ENCODE measurements at places on chromosomes 2 and 18.

DNA sequence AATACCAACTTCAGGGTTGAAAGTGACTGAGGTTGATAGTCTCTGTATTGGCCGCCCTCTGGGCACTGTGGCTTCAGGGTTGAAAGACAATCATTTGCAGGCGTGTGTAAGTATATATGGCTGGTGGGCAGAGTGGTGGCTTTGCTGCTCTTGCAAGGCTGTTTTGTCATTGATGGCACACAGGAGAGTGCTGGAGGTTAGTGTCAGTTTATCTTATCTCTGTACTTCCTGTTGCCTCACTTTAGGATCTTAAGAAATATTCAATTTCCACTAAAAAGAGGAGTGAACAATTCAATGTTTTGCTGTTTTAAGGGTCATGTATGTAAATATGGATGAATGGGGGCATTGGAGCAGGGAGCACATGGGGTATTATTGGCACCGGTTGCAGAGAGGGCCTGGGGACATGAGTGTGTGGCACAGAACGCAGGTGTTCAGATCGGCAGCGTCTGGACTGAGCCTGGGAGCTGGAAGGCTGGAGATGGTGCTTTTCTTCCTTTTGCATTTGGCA, 51.5 kb downstream of the NCK2 start:
- peak; percentile 50 for DNase-seq

GRCh38 chr2:223247136-223247535, 195.1 kb downstream of the KCNE4 start:
- DNase-seq, result no peak

DNA sequence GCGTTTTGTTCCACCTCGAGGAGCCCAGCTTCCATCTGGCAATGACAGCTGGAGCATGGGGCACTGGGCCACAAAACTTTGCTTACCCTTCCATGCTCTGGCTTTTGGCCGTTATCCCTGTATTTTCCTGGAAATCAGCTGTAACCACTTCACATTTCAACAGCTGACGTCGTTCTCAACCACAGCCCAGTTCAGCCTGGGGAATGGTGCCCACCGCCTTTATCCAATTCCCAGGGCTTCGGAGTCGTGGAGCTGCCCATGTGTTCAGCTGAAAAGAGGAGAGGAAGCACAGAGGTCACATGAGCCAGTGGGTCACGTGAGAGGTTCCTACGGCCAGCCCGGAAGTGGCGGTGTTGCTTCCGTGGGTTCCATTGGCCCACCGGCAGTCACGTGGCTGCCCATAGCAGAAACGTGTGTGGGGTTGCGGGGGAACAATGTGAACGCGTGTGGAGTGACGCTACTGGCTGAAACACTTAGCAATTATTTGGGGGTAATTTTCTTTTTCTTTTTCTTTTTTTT, 16.7 kb upstream of the EDAR start:
- no peak for DNase-seq

- DNase-seq, result no peak
Observed at GRCh38 chr2:44582363-44583008, 220.7 kb downstream of the CAMKMT start.

DNA sequence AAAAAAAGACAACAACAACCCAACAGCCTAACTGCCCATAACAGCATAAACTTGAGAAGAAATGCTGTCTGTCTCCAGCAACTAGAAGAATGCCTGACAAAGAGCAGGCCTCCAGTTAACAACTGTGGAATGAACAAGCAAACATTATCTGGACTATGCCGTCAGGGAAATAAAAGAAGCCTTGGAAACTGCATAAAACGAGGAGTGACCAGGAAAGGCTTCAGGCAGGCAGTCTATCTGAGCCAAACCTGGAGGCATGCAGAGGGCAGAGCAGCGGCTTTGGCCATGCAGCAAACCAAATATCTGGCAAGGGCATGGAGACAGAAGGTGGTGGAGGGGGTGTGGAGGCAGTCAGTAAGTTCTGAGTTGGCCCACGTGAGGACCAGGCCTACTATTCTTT, 11.1 kb downstream of the HES6 start:
- no peak for DNase-seq

- DNase-seq, result no peak
Observed at GRCh38 chr18:23066060-23066459, 69.2 kb upstream of the CABLES1 start.

DNA sequence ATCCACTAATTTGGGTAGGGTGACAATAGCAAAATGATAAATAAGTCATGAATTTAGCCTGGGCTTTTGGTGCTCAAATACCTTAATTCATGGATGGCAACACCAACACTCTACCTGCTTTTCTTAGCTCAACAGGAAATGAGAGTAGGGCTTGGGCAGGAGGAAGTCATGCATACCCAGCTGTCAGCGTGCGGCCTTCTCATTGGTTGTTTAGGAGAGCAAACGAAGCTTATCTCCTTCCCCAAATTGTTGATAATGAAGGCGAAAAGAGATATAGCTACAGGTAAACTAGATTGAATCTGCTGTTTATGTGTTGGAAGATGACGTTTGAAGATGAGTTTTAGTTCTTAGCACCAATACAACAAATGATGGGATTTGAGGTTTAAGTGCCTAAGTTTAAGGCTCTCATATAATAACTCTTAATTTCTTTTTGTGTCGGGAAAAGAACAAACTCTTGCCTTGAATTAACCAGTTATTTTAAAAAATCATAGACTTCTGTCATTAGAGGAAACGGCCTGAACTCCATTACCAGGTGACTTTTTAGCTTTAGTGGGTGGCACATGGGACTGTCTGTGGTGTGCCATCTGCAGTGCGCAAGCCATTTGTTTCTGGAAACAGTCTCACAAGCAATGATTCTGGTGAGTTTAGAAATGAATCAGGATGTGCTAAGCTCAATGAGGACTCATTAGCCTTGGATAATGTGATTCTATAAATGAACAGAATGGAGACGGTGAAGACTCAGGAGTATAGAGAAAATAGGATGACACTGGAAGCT, 19.8 kb downstream of the MAP4K4 start:
- no peak for DNase-seq

- DNase-seq, result peak; percentile 66
Observed at GRCh38 chr2:24421668-24422067, 61.3 kb upstream of the ITSN2 start.

DNA sequence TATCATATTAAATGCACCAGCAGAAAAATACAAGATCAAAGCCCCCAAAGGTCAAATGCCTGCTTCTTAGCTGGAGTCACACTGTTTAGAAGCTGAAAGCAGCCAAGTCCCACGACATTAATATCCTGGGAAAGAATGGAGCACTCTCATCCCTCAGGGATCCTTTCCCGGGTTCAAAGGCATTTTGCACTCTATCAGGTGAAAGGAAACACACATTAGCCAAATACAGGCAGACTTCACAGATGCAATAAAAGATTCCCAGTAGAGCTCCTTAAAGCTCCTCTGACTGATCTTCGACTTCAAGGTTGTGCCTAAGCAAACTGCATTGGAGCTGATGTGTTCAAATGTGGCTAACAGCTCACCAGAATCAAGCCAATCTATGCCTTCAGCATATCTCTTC, 158.4 kb downstream of the RNF152 start:
- no peak for DNase-seq

DNA sequence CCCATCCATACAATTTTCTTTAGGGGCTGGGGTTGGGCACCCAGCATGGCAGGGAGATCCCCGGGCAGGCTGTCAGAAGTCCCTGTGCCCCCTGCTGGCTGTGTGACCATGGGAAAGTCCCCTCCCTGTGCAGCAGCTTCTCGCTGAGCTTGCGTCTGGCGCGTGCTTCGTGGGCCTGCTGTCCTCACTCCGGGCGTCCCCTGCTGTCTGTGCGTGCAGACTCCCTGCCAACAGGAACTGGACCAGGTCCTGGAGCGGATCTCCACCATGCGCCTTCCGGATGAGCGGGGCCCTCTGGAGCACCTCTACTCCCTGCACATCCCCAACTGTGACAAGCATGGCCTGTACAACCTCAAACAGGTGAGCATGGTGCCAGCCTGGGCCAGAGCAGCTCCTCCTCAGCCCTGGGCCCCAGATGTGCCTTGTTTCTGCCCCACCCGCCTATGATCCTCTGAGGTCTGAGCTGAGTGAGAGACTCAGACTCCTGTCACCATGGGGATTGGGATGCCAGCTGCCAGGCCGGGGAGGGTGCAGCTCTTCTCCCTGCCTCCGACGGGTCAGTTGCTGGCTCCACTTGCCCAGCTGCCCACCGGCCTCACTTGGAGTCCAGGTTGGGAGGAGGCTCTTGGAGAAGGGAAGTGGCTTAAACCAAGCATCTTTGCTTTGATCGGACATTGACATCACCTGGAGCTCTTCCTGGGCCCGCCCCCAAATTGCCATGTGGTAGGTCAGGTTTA, 28.6 kb downstream of the IGFBP2 start:
- DNase-seq, result no peak

- DNase-seq, result no peak
Observed at GRCh38 chr2:143347271-143347695, 218.1 kb downstream of the ARHGAP15 start.

- no peak for DNase-seq
Observed at GRCh38 chr2:69306393-69306821, 80.6 kb downstream of the GFPT1 start.

GRCh38 chr18:48991319-48991660, 40.5 kb upstream of the SMAD7 start:
- no peak for DNase-seq

DNA sequence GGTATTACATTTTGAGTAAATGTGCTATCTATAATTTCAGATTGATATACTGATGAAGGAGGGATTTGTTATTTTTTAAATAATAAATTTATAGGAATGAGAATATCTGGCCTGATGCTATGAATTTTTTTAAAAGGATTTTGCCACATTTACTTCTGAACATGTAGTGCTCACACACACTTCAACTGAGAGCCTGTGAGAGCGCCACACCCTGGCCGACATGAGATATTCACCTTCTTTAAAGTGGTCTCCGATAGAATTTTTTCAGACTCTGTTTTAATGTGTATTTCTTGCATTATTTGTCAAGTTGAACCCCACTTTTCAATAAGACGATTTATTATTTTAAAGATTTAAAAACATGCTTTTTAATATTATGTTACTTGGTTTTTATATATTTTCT, 813.3 kb downstream of the DCC start:
- DNase-seq, result no peak

DNA sequence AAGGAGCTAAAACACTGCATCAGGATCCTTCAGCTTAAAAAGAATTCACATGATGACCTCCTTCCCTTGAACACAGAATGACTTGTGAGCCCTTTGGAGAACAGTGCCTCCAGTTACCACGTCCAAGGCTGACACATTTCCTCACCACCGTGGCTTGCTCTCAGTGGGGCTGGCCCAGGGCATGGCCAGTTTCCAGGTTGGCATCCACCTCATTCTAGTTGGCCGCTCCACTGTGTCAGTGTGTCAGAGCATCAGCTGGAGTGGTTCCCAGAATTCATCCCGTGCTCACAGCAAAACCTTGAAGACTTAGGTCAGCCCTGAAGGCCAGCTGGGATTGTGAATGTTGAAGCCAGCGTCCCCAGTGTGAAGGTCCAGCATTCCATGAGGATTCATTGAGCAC, 158.5 kb downstream of the INSIG2 start:
- DNase-seq, result no peak

- no peak for DNase-seq
Observed at GRCh38 chr2:101855776-101856175, 136.0 kb upstream of the IL1R2 start.
